ENCODE measurements at places on chromosomes 5 and 9. TPM values are rescaled to one million over a fixed set of nuclear protein-coding genes. Genes with fewer than 3 reads are reported as not detected.

PCDHA13 gene
- not detected for total RNA-seq

BRIX1 gene
- total RNA-seq: 145 TPM

SPINK7 gene
- total RNA-seq: not detected

GRCh38 chr5:66358741-66359140 is 214.6 kb downstream of the SREK1 start:
- peaks cover 6% of the 10 kb centered on the region for H3K27me3 ChIP-seq
- no peak for DNase-seq
- no peaks in the 10 kb centered on the region for H3K4me1 ChIP-seq
- H3K27ac ChIP-seq: no peak overlapping the region

DNA sequence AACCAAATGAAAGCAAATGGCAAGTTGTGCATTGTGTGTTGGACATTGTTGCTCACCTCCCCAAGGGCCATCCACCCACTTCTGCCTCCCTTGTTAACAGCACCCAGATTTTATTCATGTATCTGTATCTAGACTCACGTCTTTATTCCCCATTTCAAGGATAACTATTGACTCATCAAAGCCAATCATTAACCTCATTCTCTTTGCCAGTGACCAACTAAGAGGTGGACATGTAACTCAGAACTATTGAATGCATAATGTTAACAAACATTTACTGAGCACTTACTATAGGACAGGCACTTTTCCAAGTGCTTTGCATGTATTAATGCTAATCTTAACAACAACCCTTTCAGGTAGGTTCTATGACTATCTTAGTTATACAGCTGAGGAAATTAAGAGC is 45.2 kb upstream of the SMARCA2 start:
- H3K4me3 ChIP-seq: no peak overlapping the region
- no peaks in the 10 kb centered on the region for H3K27me3 ChIP-seq
- H3K36me3 ChIP-seq: no peaks in the 10 kb centered on the region
- DNase-seq: no peak
- no peaks in the 10 kb centered on the region for H3K4me1 ChIP-seq

GRCh38 chr9:6098431-6098830 is 83.0 kb upstream of the RANBP6 start:
- no peak overlapping the region for H3K4me3 ChIP-seq
- H3K4me1 ChIP-seq: no peaks in the 10 kb centered on the region
- no peak overlapping the region for H3K27ac ChIP-seq
- no peaks in the 10 kb centered on the region for H3K27me3 ChIP-seq

DNA sequence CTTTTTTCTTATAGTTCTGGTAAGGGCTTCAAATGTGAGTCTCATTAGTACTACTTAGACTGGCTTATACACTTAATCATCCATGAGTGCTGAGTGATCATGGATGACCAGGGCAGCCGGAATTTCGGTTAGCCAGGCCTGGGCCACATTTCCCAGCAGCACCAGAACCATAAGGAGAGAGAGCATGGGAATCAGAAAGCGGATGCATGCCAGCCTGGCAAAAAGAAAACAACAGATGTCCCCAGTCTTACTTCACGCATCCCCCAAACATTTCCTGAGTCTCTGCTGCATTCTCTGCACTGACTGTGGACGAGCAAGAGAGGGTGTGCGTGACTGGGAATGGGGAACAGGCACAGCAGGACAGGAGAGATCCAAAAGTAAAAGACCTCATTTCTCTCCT is 371.1 kb upstream of the ZNF608 start:
- no peak overlapping the region for H3K4me3 ChIP-seq
- no peaks in the 10 kb centered on the region for H3K36me3 ChIP-seq
- no peaks in the 10 kb centered on the region for H3K27me3 ChIP-seq
- no peak for DNase-seq
- H3K27ac ChIP-seq: no peak overlapping the region

- no peak overlapping the region for H3K27ac ChIP-seq
- H3K36me3 ChIP-seq: no peaks in the 10 kb centered on the region
- H3K4me1 ChIP-seq: peaks cover 8% of the 10 kb centered on the region
Measured at GRCh38 chr5:158942217-158942616, 157.5 kb downstream of the EBF1 start.

DNA sequence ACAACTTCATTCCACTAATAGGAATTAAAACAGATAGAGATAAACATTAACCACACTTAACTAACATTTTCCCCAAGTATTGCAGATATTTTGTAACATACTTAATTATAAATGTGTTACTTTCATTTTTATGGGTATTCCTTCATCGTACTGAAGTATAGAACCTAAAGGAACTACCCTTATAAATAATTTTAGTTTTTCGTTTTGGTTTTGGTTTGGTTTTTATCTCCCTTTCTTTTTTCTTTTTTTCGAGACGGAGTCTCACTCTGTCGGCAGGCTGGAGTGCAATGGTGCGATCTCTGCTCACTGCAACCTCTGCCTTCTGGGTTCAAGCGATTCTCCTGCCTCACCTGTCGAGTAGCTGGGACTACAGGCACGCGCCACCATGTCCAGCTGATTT is 60.1 kb upstream of the LMNB1 start:
- no peak overlapping the region for H3K27ac ChIP-seq
- no peak for DNase-seq
- H3K4me1 ChIP-seq: peaks cover 3% of the 10 kb centered on the region
- H3K36me3 ChIP-seq: no peaks in the 10 kb centered on the region
- H3K27me3 ChIP-seq: no peaks in the 10 kb centered on the region
- no peak overlapping the region for H3K4me3 ChIP-seq

GRCh38 chr9:109256336-109256735 is 64.5 kb downstream of the EPB41L4B start:
- no peaks in the 10 kb centered on the region for H3K27me3 ChIP-seq
- H3K36me3 ChIP-seq: no peaks in the 10 kb centered on the region
- H3K4me3 ChIP-seq: no peak overlapping the region
- H3K4me1 ChIP-seq: peaks cover 10% of the 10 kb centered on the region
- H3K27ac ChIP-seq: no peak overlapping the region

DNA sequence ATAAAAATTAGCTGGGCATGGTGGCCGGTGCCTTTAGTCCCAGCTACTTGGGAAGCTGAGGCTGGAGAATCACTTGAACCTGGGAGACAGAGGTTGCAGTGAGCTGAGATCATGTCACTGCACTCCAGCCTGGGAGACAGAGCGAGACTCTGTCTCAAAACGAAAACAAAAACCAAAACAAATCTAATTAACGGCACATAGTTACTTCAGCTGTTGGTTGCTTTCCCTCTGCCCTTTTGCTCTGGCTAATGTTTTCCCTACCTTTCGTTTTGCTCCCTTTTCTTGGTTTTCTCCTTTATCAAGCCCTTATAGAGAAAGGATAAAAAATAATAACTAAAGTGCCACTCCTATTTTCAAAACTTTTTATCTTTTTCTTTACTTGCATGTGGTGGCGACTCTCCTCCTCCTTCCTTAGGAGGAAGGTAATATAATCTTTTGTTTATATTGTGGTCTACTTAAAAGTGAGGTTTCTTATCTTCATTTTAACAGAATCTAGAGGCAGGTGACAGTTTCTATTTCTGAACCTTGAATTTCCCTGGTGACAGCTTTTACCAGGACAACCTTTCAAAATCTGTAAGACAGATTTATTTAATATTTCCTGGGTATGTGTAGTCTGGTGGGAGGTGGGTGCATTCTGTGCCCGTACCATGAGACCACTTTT is 125.4 kb downstream of the ARHGEF28 start:
- DNase-seq: peak; percentile 41
- H3K4me3 ChIP-seq: peak overlapping the region; percentile 16
- H3K4me1 ChIP-seq: peaks cover 9% of the 10 kb centered on the region

DNA sequence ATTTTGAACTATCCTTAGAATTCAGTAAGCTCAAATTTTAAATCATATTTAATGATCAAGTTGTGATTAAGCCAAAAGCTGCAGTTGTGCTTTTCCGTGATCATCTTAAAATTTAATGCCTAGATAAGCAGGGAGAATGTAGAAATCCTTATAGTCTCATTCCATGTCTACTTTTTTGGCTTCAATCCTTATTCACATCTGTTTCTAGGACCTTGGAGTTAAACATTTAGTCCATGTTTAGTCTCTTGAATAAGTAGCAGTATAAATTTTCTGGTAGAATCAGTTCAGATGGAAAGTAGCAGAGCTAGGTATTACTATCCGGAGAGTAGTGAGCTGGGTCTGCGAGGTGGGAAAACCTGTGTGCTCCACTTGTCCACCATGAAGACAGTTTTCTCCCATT is 59.3 kb upstream of the RIOK2 start:
- H3K36me3 ChIP-seq: no peaks in the 10 kb centered on the region
- no peak overlapping the region for H3K4me3 ChIP-seq
- no peaks in the 10 kb centered on the region for H3K27me3 ChIP-seq
- H3K27ac ChIP-seq: no peak overlapping the region
